ENCODE measurements at places on chromosomes 13 and 19.

GRCh38 chr13:26112843-26113242 is 61.0 kb upstream of the SHISA2 start:
- DNase-seq = no peak

- DNase-seq = no peak
Observed at GRCh38 chr19:58196901-58197616, 14.2 kb downstream of the ZNF274 start.

DNA sequence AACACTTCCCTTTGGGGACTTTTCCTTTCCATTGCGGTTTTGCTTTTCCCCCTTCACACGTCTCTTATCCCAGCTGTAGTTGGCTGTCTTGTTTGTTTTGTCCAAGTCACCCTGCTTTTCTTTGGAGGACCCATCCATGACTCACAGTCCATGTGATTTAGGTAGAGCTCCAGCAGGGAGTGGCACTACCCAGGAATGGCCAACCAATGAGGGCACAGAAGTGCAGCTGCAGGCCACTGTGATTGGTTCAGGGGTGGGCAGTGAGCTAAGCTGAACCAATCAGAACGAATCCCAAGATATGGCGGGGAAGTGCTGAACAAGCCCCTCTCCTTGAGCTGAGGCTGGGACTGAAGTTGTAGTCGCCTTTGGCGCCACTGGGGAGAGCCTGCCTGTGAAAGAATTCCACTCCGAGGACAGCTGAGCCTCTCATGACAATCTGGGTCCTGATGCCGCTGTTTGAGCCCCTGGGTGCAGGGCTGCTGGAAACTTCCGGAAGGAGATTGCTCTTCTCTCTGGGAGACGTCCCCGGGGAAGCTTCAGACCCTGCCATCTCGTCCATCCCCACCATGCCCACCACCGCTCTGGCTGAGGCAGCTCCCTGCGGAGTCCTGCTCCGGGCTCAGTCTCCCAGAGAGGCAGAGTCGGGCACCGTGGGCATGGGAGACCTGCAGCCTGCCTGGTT is 62.9 kb upstream of the URI1 start:
- DNase-seq = no peak

GRCh38 chr13:43020794-43021193 is 2.6 kb upstream of the DNAJC15 start:
- no peak for DNase-seq

DNA sequence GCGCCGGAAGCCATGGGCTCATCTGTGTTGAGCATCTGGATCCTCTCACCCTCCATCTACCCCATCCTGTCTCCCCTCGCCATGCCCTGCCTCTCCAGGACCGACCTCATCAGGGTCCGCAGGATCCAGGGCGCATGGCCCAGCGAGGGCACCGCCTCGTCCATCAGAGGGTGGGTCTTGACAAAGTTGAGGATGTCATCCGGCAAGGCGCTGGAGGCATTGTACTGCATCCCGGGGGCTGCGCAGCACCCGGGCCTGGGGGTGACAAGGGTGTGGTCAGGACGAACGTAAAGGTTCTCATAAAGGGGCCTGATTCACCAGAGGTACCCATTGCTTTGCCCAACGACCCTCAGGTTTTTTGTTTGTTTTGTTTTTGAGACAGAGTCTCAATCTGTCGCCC is 9.5 kb downstream of the SEMA6B start:
- DNase-seq = no peak

Measured in NCI-H1105 (cell line).